ENCODE measurements at places on chromosomes 7 and 10.

- H3K36me3 ChIP-seq = no peaks in the 10 kb centered on the region
- H3K27ac ChIP-seq = peak overlapping the region; percentile 100
- peak overlapping the region; percentile 100 for H3K4me3 ChIP-seq
- peaks cover 49% of the 10 kb centered on the region for H3K4me1 ChIP-seq
Observed at GRCh38 chr7:104984585-104985258, 29.3 kb upstream of the KMT2E start.

- H3K4me3 ChIP-seq = no peak overlapping the region
- peaks cover 59% of the 10 kb centered on the region for H3K27me3 ChIP-seq
- H3K27ac ChIP-seq = no peak overlapping the region
- no peaks in the 10 kb centered on the region for H3K36me3 ChIP-seq
- peaks cover 15% of the 10 kb centered on the region for H3K4me1 ChIP-seq
- no peak for DNase-seq
Observed at GRCh38 chr7:129777195-129777844, 165.8 kb downstream of the NRF1 start.

DNA sequence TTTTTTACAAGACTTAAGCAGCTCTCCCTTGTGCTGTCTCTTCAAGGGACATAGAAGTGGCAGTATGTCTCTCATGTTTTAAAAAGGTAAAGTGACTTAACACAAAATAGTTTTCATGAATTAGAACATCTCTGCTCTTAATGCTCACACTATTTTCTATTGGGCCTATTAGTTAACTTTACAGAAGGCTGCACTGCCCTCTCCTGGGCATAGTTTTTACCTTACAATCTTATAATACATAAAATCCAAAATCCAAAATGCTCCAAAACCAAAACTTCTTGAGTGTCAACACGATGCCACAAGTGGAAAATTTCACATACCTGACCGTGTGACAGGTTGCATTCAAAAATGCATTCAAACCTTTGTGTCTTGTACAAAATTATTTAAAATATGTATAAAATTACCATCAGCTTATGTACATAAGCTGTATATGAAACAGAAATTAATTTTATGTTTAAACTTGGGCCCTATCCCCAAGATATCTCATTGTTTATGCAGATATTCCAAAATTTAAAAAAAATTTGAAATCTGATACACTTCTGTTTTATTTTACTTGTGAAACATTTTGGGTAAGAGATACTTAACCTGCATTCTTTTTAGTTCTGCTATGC lies 25.8 kb downstream of the TES start:
- DNase-seq = no peak
- peaks cover 53% of the 10 kb centered on the region for H3K4me1 ChIP-seq

DNA sequence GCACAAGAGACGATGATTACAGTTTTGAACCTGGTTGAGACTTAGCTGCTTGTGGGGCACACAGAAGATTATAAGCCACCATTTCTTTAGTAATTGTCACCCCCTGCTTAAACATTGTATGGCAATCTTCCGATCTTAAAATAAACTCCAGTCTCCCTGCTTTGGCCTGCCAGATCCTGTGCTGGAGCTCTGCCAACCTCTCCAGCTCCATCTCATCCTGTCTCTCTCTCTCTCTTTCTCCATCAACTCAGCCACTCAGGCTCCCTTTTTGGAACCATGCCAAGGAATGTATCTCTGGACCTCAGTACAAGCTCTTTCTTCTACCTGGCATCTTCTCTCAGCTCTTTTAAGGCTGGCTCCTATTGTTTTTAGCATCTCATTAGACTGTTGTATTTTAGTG lies 1053.2 kb downstream of the REEP3 start:
- H3K36me3 ChIP-seq = no peaks in the 10 kb centered on the region
- H3K27me3 ChIP-seq = no peaks in the 10 kb centered on the region
- H3K4me3 ChIP-seq = no peak overlapping the region

- H3K36me3 ChIP-seq = peaks cover 12% of the 10 kb centered on the region
- H3K27me3 ChIP-seq = no peaks in the 10 kb centered on the region
- no peak overlapping the region for H3K4me3 ChIP-seq
Observed at GRCh38 chr7:44631458-44632115, 25.2 kb downstream of the OGDH start.

DNA sequence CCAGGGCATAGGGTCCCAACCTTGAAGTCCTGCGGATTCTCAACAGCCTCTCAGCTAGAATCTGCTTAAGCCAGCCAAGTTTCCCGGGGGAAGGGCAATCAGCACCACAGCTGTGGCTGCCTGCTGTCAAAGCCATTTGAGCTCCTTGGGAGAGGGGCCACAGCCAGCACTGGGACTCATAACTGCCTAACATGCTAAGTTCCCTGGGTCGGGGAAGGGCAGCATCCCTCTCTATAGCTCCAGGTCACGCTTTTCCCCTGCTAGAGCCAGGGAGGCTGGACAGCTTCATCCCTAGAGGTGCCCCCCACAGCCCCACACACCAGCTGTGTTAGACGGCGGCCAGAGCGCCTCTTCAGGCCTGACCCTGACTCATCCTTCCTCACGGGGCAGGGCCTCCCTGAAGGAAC lies 49.6 kb upstream of the PDE1C start:
- peaks cover 3% of the 10 kb centered on the region for H3K27me3 ChIP-seq
- H3K4me1 ChIP-seq = no peaks in the 10 kb centered on the region
- H3K4me3 ChIP-seq = no peak overlapping the region
- no peak for DNase-seq
- no peaks in the 10 kb centered on the region for H3K36me3 ChIP-seq

GRCh38 chr7:135300913-135301765 lies 67.5 kb downstream of the STRA8 start:
- H3K4me3 ChIP-seq = no peak overlapping the region
- no peaks in the 10 kb centered on the region for H3K36me3 ChIP-seq
- peak overlapping the region; percentile 32 for H3K27ac ChIP-seq

DNA sequence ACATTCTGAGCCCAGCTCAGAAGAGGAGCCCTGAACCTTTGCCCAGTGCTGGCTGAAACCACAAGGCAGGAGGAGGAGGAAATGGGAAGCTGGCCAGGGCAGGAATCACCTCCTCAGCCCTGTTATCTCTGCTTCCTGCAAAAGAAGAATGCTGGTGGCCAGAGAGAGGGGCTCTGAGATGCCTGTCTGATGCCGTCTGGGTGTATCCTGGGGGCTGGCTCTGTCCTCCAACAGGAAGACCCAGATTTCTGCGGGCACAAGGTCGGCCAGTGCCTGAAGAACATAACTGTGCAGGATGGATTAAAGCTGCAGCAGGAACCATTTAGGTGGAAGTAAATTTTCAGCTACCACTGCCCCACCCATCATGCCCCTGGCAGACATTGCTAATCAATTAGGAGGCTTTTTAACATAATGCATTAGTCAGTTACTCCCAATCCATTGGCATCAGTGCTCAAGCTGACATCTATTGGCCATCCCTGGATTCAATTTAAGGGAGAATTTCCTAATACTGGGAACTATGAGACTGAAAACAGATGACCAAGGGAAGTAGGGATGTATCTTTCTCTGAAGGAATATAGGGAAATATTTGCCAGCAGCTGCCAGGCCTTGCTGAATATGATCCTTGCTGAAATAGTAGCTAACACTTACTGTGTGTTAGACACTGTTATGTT lies 67.7 kb downstream of the COL13A1 start:
- H3K36me3 ChIP-seq = no peaks in the 10 kb centered on the region
- no peak for DNase-seq
- H3K27ac ChIP-seq = no peak overlapping the region
- peaks cover 40% of the 10 kb centered on the region for H3K4me1 ChIP-seq
- no peak overlapping the region for H3K4me3 ChIP-seq

GRCh38 chr10:62760401-62760800 lies 44.1 kb upstream of the ADO start:
- no peak for DNase-seq
- H3K27ac ChIP-seq = no peak overlapping the region
- H3K4me3 ChIP-seq = no peak overlapping the region
- no peaks in the 10 kb centered on the region for H3K36me3 ChIP-seq
- H3K27me3 ChIP-seq = peaks cover 9% of the 10 kb centered on the region

DNA sequence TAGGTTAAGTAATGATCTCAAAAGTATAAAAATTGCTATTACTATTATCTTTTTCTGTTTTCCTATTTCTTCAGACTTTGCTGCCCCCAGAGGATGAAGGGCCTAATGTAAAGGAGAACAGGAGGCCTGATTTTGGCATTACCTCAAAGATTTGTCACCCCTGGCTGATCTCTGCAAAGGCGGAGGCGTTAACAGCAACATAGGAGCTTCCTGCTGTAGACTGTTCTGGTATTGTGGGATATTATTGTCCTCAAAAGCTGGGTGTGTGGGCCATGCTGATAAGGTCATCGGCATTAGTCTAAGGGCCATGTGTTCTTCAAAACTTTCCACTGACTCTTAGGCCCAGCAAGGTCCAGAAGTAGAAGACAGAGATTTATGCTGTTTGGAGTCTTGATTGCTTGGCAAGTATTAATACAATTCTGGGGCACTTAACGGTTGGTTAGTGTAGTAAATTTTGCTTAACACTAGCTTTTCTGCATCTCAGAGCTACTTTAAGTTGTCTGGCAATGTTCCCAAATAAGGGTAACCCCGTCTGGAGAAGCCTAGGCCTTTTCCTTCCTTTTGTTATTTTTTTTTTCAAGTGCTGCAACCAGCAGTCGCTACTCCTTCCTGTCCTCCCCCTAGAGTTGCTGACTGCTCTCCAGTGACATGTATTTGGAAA lies 14.0 kb upstream of the ENTPD1 start:
- no peaks in the 10 kb centered on the region for H3K36me3 ChIP-seq
- no peak for DNase-seq
- peak overlapping the region; percentile 86 for H3K27ac ChIP-seq
- H3K4me1 ChIP-seq = peaks cover 14% of the 10 kb centered on the region
- H3K4me3 ChIP-seq = no peak overlapping the region

DNA sequence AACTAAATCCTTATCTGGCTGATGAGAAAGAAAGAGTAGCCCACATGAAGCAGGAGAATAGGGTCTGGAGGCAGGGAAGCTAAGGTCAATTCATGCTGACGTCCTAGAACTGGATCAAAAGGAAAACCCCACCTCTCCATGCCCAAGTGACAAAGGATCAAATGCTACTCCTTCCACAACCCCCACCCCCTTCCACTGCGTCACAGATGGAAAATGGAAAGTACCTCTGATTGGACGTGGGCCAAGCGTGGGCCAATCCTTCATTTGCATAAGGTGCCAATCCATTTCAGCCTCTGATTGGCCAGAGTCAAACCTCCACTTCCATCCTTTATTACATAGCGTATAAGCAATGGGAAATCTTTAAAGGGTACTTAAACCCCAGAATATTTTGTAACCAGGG lies 431.3 kb upstream of the ETV1 start:
- no peaks in the 10 kb centered on the region for H3K27me3 ChIP-seq
- H3K27ac ChIP-seq = no peak overlapping the region
- no peak overlapping the region for H3K4me3 ChIP-seq
- H3K4me1 ChIP-seq = peaks cover 6% of the 10 kb centered on the region

DNA sequence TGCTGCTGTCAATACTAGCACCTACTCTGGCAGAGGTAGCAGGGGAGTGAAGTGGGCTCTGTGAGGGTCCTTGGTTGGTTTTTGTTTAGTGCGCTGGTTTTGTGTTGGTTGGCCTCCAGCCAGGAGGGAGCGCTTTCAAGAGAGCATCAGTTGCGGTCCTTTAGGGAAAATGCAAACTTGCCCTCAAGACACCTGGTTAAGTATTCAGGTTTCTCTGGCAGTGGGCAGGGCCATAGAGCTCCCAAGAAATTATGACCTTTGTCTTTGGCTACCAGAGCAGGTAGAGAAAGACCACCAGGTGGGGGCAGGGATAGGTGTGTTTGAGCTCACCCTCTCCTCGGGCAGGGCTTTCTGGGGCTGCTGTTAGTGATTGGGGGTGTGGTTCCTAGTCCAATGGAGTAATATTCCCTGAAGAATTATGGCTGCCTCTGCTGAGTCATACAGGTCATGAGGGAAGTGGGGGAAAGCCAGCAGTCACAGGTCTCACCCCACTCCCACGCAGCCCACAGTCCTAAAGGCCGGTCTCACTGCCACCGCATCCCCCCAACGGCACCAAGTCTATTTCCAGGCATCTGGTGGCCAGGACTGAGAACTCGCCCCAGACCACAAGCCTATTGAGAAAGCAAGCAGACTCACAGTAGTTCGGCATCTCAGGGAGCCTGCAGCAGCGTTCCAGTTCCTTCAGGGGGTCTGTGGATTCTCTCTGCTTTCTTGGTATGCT lies 280.5 kb downstream of the SFMBT2 start:
- no peaks in the 10 kb centered on the region for H3K4me1 ChIP-seq
- no peaks in the 10 kb centered on the region for H3K36me3 ChIP-seq
- DNase-seq = no peak
- no peak overlapping the region for H3K27ac ChIP-seq
- H3K4me3 ChIP-seq = no peak overlapping the region
- H3K27me3 ChIP-seq = peaks cover 64% of the 10 kb centered on the region

DNA sequence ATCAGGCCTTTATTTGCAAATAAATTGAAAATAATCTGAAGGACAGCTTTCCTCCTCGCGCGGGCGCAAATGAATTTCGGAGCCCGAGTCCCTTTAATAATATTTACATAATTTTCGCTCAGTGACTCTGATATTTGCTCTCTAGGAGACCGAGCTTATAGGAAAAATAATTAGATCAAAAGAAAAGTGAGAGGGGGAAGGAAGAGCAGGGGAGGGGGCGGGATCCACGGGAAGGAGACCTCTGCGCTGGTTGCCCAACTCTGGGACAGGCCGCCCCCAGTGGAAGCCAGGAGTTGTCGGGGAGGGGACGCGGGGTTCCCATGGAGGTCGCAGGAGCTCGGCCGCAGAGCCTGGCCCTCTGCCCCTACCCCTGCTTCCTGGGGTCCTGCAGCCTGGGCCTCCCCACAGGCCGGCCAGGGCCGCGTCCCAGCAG lies 5.8 kb downstream of the UNCX start:
- no peak for DNase-seq

DNA sequence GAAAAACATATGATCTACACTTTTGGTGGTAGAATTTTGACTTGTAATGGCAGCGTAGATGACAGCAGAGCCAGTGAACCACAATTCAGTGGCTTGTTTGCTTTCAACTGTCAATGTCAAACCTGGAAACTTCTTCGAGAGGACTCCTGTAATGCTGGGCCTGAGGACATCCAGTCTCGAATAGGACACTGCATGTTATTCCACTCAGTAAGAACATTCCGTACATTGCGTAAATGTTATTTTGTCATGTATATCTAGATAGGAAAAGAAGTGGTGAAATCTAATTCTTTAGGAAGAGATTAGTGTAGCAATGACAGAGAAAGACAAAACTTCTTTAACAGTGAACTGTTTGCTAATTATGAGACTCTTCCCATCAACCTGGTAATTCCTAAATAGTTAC lies 112.9 kb downstream of the PODXL start:
- H3K4me3 ChIP-seq = no peak overlapping the region
- H3K27ac ChIP-seq = no peak overlapping the region

DNA sequence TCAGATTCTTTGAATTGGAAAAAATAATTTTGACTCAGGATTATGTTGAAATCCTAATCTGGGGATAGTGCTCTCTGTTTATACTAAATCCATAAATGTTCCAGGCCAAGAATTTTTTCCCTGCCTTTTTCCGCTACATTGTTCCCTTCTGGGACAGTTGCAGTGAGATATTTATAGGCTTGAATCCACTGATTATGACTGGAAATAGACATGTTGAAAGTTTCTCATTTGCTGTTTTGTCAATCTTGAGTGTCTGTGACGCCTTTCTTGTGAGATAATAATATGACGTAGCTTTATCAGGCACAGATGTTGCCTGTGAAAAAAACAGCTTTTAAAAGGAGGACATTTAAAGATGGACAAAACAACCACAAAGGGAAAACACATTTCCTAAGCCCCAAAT lies 155.9 kb downstream of the ARID5B start:
- no peaks in the 10 kb centered on the region for H3K27me3 ChIP-seq
- no peak overlapping the region for H3K4me3 ChIP-seq
- peaks cover 47% of the 10 kb centered on the region for H3K4me1 ChIP-seq
- peaks cover 64% of the 10 kb centered on the region for H3K36me3 ChIP-seq
- peak overlapping the region; percentile 77 for H3K27ac ChIP-seq

GRCh38 chr10:110629680-110630191 lies 14.4 kb upstream of the RBM20 start:
- DNase-seq = no peak
- peak overlapping the region; percentile 86 for H3K27ac ChIP-seq
- H3K27me3 ChIP-seq = no peaks in the 10 kb centered on the region
- H3K4me3 ChIP-seq = no peak overlapping the region
- peaks cover 17% of the 10 kb centered on the region for H3K4me1 ChIP-seq
- H3K36me3 ChIP-seq = no peaks in the 10 kb centered on the region
